PC-9 (cell line): ENCODE measurements at places on chromosomes 3 and 15. TPM values are rescaled to one million over a fixed set of nuclear protein-coding genes. Genes with fewer than 3 reads are reported as not detected.

DNA sequence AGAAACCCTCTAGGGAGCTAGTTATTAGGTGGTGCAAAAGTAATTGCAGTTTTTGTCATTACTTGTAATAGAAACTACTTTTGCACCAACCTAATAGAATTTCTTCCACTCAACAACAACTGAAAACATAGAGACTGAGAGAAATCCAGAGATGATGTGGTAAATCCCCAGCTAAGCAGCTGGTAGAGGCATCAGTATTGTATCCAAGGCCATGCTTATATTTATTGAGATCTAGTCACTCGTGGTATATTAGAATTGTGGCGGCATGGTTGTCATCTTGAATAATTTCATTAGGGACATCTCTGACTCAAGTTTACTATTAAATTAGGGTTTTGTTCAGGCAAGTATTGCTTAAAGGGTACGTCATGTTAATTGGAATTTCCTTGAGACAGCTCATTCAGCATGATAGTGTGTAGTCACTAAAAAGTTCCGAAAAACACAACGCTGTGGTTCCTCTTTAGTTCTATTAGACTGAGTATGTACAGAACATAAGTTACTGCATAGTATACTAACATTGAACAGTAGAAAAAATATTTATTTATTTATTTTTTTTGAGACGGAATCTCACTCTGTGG, 35.3 kb downstream of the PAK2 start:
- DNase-seq = no peak

GRCh38 chr15:88015228-88015860, 241.2 kb downstream of the NTRK3 start:
- DNase-seq = no peak

PPP4R2 gene
- total RNA-seq = 63.2 and 97.4 TPM in 2 replicates

RASA2 gene
- total RNA-seq = 17.1 and 18.4 TPM in 2 replicates

RASL12 gene
- not detected in 2 replicates for total RNA-seq

SEMA6D gene
- total RNA-seq = not detected in 2 replicates

LMAN1L gene
- not detected in 2 replicates for total RNA-seq

XCR1 gene
- 0.13 and 0.18 TPM in 2 replicates for total RNA-seq

PGBD4 gene
- total RNA-seq = 1.8 and 2.0 TPM in 2 replicates

DNA sequence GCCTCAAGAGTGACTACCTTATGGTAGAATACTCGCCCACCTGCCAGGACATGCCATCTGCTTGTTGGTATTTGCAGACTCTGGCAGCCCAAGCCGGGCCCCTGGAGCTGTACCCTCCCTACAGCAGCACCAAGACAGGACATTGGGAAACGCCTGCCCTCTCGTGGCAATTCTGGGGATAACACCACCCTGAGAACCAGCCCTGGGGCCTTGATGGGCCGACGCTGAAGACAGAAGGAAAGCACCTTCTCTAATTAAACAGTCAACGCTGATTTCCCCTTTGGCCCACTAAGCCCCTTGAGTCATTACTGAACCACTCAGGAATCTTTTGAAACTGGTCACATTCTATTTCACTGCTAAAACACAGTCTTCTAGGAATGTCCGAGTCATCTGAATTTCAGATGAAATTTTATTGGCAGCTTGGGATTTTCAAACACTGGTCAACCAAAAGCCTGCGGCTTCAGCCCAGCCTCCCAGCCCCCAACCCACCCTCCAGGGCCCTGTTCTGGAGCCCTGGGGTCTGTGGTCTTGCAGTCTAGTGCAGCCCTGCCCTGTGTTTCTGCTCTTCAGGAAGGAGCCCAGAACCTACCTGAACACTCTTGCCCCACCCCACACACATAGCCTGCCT, 91.3 kb downstream of the TMEM266 start:
- DNase-seq = peak; percentile 75

DNA sequence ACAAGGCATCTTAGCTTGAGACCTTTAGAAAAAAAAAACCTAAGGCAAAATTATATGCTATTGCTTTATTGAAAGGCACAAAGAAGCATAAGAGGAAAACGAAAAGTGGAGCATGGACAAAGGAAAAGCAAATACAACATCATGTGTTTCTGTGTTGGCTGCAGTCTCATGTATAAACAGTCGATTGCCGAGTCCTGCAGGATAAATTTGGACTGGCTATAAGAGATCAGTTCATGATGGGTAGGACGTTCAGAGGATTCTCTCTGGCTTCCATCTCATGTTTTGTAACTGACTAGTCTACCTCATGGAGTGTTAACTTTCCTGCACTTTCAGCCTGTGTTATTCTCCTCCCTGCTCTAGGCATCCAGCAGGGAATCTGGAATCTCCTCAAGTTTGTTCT, 21.9 kb upstream of the CCDC50 start:
- peak; percentile 25 for DNase-seq

MCF2L2 gene
- total RNA-seq = 1.7 and 2.3 TPM in 2 replicates

DPH6 gene
- 14.8 and 19.2 TPM in 2 replicates for total RNA-seq

DNA sequence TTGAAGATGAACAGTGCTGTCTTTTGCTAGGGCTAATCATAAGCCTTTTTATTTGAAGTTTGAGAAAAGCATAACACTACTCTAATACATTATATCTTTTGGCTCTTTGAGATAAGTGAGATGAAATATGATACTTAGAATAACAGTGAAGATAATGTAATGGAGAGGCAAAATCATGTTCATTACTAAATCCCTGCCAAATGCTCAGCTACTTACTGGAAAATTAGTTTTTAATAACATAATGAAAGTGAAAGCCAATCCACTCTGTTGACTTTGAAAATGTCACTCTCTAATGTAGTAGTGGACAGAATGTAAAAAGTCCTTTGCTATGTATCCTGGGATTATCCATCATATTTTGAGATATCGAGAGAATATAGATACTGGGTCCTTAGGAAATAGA, 35.9 kb upstream of the MYH15 start:
- DNase-seq = no peak

- no peak for DNase-seq
Measured at GRCh38 chr3:157759311-157759710, 256.1 kb upstream of the VEPH1 start.

CKMT1A gene
- total RNA-seq = 0.95 and 1.5 TPM in 2 replicates

- no peak for DNase-seq
Measured at GRCh38 chr3:41126961-41127360, 72.3 kb upstream of the CTNNB1 start.

DNA sequence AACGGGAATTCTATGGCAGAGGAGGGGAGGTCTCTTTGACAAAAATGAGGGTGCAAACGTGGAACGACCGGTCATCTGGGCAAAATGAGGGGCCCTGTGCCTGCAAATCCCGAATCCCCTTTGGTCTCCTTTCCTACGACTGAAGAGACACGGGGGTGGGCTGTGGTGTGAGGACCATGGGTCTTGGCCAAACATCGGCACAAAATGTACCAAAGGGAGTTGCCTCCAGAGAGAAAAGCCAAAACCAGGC, 498 bp downstream of the ZNF280D start:
- DNase-seq = no peak

GRCh38 chr3:54850484-54851018, 77.3 kb downstream of the LRTM1 start:
- DNase-seq = no peak
